ENCODE measurements at places on chromosomes 6 and 20.

DNA sequence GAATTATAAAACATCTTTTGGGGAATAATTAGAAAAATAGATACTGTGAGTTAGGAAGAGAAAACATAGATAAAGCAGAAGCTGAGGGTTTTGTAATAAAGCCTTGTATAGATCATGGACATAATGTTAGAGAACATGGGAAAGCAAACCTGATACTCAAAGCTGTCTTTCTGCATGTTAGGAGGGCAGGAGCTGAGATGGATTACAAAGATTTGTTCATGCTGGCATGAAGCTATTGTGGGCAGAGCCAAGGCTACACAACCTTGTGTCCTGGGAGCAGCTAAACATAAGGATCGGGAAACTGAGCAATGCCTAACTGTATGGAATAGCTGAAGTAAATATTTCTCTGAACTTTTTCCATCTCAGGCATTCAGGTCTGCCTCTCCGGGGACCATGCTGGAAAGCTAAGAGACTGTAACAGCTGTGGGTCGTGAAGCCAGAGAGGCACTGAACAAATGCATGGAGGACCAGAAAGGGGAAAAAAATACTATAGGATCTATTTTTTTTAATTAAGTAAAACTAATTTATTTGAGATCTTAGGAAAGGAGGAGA is 28.2 kb upstream of the CNKSR3 start:
- DNase-seq: no peak

- no peak for DNase-seq
Measured at GRCh38 chr6:49634092-49634835, 2.4 kb downstream of the RHAG start.

DNA sequence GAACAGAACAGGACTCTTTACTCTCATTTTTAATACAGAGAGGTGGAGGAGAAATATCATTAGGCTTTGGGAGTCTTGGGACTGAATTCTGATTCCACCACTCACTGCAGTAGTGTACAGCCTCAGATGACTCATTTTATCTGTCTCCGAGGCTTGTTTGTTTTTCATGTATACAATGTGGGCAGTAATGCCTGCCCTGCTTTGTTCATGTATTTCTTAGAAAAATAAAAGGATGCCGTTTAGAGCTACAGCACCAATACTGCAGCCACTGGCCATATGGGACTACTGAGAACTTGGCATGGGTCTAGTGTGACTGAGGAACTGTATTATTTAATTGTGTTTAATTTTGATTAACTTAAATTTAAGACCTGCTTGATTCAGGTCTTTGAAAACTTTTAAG is 41.2 kb upstream of the JAG1 start:
- DNase-seq: no peak

- no peak for DNase-seq
Measured at GRCh38 chr6:13674533-13675190, 37.0 kb downstream of the RANBP9 start.

DNA sequence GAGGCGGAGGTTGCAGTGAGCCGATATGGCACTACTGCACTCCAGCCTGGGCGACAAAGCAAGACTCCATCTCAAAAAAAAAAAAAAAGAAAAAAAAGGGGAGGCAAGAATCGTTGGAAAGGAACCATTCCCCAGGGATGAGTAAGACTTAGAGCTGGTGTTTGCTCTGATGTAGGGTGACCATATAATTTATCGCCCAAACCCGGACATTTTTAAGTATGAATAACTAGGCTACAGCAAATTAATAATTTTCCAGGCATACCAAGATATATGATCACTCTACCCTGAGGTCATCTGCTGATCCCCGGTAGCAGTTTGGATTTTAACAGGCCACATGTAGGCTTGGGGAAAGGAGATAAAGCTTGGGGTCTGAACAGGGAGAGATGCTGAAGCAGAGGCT is 260.9 kb downstream of the BTBD9 start:
- no peak for DNase-seq

DNA sequence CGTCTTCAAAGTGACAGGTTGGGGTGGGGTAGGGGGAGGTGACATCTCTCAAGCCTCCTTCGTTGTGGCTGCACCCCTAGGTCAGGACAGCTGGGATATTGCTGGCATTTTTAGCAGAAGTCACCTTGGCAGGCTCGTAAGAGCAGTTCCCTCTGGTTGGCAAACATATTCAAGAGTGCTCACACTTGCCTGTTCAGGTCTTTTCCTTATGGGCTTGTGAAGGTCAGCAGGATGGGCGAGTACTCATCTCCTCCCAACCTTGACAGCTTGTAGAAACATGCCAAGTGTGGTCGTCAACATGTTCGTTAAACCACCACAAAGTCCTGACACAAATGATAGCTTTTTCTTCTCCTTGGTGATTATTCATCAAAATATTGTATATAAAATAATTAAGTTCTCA is 113.6 kb downstream of the HDGFL1 start:
- no peak for DNase-seq

DNA sequence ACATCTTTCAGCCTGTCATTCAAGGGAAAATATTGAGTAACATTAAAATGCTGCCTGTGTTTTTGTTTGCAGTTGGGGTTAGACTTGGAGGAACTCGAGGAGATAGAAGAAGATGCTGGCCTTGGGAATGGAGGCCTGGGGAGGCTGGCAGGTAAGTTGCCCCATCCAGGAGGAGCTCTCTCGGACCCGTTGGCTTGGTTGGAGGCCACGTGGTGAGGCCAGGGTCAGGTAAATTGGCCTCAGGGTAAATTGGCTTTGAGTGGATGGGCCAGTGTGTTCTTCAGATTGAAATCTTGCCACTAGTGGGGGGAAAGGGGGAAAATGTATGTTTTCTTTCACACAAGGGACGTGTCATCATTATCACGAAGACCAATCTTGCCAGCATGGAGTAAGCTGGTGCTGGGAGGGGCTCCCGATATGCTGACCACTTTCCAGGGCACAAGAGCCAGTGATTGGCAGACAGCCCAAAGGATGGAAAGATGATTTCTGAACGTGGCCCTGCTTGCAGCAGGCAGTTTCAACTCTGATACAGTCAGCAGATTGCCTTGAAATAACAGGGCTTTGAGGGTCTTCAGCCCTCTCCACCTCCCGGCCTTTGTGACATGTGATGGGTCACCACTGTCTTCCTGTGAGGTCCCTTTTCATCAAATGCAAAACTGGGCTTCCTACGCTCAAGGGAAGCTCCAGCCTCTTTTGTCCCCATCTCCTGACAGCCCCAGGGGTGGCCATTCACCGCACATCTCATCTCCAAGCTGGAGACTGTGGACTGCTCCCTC is 21.4 kb downstream of the PYGB start:
- DNase-seq: no peak

GRCh38 chr6:69064226-69064625 is 429.1 kb downstream of the ADGRB3 start:
- no peak for DNase-seq

GRCh38 chr6:134512981-134513391 is 195.1 kb upstream of the SGK1 start:
- no peak for DNase-seq

DNA sequence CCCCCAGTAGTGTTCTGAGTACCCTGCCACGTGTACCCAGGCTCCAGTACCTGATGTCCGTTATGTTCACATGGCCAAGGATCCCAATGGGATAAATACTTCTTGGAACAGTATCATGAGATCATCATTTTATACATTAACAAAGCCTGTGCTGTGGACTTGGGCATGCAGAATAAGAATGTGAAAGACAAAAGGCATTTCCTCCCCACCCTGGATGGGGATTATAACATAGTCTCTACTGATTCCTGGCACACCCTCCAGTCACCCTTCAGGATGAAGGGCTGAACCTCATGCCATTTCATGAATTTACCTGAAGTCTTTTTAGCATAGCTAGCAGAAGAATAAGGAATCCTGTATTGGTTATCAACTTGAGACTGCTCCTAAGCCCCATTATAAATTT is 2.8 kb downstream of the TNFRSF21 start:
- no peak for DNase-seq

DNA sequence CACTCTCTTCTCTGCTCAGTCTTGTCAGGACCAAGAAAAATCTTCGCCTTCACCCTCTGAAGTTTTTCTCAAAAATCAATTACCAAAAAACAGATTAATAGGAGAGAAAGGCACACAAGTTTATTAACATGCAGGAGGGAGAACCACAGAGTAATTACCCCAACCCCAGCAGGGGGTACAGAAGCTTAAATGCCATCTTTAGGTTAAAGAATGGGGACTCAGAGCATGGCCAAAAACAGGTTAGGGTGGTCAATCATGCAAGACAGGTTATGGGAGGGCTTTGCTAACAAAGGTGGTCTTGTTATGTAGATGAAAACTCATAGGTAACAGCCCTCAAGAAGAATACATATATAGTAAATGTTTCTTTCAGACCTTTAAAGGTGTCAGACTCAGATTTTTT is 100.5 kb upstream of the BTN3A2 start:
- DNase-seq: no peak

DNA sequence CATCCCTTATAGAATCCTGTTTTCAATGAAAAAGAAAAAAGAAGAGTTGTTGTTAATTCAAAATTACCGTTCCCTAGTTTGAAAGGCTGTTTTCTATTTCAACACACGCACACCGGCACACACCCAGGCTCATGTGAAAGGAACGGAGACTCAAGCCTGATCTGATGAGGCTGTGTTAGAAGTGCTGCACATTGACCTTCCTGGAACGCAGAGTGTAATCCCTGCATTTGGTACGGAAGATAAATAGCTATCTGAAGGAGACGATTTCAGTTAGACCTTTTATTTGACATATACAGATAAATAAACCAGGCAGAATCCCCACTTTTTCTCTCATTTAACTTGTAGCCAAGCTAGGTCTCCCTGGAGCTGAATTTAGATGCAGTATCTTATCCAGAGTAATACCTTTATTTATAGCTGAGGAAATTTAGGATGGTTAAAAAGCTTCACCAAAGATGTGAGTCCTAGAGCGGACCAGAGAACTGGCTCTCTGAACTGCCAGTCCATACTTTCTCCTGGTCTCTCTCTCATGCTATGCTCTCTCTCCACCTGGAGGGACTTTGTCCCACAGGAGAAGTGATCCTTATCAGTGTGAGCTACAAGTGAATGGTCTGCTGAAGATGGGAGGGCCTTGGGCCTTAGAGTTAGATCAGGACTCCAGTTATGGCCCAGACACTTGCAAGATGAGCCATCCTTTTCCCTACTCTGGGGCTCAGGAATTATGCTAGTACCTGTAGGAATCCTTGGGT is 30.6 kb downstream of the MAP3K4 start:
- DNase-seq: no peak

GRCh38 chr20:47389867-47390347 is 33.4 kb upstream of the ZMYND8 start:
- DNase-seq: no peak

DNA sequence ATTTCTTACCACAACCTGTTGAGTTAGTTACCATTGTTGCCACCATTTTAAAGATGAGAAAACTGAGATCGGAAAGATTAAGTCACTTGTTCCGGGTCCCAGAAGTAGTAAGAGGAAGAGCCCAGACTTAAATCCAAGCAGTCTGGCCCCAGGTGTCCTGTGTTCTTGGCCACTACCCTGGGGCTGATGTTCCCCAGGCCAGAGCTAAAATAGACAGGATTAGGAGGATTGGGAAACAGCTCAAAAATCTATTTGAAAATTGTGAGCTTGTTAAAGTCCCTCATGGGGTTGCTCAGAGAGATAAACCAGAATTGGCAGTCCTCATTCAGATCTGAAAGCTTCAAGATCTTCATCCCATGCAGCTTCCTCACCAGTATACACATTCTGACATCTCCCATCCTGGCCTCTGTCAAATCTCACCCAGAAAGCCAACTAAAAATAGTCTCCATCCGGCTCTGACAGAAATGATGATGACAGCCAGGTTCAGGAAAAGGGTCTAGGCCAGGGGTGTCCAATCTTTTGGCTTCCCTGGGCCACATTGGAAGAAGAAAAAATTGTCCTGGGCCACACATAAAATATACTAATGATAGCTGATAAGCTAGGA is 62.0 kb downstream of the GFOD1 start:
- no peak for DNase-seq

DNA sequence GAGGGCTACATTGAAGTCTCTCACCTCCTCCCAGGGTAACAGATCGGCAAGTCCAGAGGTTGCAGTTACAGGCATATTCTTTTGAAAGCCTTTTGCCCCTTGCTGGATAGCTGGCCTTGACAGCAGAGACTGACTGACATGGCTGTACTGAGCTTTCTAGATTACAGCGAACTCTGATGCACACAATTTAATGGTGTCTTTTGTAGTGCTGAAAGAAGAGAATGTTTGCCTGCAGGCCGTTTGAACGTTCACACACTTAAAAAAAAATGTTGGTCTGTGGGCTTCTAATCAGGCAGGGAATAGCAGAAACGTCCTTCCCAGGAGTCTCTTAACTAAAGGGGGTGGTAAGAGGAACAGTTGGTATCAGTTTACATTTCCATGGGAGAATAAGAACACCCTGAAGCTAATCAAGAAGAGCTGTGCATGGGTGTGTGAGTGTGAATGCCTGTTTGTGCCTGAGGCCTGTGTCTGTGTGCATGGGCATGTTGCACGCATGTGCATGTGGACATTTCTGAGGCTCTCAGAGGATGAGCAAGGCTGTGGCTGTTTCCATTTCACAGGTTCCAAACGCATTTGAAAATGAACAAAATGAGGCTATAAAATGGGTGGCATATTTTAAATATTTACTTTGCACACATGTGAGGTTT is 213.9 kb upstream of the SSTR4 start:
- DNase-seq: no peak

DNA sequence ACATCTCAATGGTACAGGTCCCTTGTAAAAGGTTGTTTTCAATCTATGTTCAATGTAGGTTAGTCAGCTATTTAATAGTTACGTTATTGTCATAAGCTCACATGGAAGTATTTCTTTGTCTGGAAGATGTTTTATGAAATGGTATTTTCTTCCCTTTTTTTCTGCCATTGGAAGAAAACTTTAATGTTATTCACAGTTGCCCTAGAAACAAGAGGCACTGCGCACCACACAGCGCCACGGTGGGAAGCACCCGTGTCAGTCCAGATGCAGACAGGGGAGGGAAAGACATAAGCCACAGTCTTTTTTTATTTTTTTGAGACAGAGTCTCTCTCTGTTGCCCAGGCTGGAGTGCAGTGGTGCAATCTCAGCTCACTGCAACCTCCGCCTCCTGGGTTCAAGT is 82.1 kb downstream of the GCNT2 start:
- no peak for DNase-seq

DNA sequence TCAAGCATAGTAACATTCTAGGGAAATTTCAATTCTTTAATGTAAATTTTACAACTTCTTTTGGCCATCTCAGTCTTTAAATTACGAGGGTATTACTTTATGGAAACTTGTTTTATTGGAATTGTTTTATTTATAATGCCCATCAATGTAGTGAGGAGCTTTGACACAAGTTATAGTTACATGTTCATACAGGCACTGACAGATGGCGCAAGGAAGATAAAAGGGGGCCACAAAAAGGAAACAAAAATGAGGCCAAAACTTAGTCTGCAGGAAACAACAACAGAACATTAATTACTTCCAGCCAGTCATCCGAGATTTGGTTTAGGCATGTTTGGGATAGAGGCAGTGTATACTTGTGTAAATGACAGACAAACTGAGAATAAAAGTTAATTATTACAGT is 18.3 kb downstream of the SESN1 start:
- no peak for DNase-seq

Data from HEK293T (cell line).